ENCODE measurements at places on chromosomes 7 and 10.

DNA sequence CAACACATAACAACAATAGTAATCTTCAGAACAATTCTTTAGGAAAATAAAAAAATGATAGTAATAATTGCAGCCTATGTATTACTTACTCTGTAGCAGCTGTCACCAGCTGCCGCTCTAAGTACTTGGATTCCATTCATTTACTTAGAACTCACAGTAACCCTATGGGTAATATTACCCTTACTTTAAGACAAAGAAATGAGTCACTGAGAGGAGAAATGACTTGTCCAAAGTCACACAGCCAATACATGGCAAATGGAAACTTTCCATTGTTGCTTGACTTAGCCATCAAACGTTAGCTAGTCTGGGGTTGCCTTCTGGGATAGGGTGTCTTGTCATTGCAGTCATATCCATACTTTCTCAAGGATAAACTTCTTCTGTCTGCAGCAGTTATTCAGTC lies 3.6 kb downstream of the CCNY start:
- DNase-seq, result no peak

DNA sequence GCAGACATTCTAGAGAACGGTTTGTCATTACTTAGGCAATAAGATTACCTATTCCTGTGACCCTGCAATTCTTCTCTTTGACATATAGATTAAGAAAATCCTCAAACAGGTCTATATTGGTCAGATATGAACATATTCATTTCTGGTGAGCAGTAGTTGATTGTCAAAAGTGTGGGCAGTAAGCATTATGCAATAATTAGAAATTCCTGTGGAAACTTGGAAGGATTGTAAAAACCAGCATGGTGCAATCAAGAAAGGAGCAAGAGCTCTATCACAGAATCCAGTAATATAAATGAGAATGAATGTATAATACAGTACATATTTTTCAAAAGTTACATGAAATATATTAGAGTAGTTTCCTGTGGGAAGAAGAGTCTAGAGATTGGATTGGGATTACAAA lies 406.5 kb downstream of the SUGCT start:
- no peak for DNase-seq

- no peak for DNase-seq
These were observed 139.4 kb upstream of the PHYHIPL start for GRCh38 chr10:59037018-59037389.

- no peak for DNase-seq
These were observed 17.1 kb upstream of the ING3 start for GRCh38 chr7:120933475-120933874.

GRCh38 chr10:48905311-48905710 lies 34.3 kb downstream of the LRRC18 start:
- DNase-seq, result no peak

- no peak for DNase-seq
These were observed 5.4 kb downstream of the WDR86 start for GRCh38 chr7:151404216-151405011.

DNA sequence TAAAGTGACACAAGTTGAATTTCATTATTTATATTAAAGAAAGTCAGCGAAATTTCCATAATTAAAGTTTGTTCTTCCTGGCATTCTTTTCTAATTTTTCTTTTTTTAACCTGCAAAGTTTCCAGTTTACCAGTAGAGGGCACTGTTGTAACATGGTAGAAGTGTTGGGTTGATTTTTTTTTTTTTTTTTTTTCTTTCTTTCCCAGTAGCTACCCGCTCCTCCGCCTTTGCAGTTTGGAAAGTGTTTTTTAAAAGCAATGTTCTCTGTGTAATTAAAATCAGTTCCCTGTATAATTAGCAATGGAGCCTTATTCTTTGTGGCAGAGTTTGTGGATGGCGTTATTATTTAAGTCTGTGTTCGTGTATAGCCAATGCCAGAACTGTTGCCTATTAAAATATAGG lies 53.7 kb downstream of the TAF3 start:
- no peak for DNase-seq

GRCh38 chr7:106029941-106030340 lies 66.9 kb downstream of the CDHR3 start:
- DNase-seq, result no peak

DNA sequence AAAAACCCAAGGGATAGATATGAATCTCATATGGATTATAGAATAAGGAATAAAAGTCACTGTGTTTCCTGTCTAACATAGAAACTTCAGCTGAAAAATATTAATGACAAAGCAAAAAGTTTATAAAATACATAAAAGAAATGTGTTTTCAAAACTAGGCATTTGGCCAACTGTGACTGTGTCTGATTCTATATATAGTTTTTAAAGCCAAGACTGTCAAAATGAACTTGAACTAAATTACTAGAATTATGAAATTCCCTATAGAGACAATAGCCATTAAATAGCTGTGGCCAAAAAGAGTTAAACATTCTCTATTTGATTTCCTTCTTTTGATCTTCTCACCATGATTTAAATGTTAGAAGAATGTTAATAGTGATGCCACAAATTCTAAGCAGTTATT lies 311.2 kb upstream of the SEMA3D start:
- no peak for DNase-seq

DNA sequence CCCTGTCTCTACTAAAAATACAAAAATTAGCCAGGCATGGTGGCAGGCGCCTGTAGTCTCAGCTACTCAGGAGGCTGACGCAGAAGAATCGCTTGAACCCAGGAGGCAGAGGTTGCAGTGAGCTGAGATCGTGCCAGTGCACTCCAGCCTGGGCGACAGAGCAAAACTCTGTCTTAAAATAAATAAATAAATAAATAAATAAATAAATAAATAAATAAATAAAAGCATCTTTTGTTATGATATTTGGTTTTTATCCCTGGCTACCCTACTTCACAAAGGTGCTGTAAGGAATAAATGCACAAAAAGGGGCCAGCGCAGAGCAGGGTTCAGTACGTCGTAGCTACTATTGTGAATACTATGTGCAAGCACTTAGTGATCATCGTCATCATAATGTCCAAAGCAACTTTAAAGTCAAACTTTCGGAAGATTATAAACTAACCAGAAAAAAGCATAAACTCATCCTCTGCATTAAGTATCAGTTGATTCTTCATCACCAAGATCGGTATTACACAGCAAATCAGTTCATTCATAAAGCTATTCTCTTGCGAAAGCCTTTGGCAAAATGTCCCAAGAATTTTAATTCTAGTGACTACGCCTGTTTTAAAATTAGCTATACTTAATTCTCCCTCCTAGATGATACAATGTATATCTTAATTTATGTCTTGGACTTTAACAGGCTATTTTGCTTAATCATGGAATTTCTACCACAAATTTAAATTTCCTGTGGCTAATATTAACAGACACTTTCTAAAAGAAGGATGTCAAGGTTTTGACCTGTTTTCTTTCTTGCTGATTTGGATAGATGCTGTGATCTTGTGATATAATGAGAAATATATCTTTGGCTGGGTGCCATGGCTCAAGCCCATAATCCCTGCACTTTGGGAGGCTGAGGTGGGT lies 7.6 kb upstream of the NFE2L3 start:
- no peak for DNase-seq

GRCh38 chr10:44715136-44715535 lies 196.0 kb upstream of the TMEM72 start:
- DNase-seq, result no peak

DNA sequence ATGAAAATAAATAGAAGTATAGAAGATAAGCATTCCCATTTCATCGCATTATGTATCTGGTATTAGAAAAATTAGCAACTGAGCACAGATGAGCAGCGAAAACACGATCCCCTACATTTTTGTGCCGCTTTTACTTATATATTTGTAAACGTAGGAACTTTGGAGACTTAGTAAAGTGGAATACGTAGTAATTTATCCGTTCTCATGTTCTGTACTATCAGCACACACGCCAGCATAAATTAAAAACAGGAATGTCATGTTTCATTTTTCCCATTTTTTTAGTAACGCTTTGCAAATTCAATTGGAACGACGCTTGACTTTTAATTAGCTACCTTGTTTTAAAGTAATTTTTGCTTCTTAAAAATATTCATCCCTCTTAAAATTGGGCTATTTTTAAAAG lies 2.4 kb downstream of the ZNRF2 start:
- DNase-seq, result no peak

DNA sequence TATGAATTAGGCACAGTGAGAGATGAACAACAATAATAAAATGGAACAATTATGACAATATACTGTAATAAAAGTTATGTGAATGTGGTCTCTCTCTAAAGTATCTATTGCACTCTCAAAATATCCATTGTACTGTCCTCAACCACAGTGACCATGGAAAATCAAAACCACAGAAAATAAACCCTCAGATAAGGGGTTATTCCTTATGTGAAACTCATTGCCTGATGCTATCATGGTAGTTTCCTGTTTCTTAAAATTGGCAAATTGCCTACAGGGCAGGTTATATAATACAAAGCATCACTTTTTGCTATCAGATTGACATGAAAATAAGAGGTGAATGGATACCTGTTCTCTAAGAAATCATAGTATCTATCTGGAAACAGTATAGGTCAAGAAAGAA lies 3.8 kb downstream of the MCM10 start:
- no peak for DNase-seq

DNA sequence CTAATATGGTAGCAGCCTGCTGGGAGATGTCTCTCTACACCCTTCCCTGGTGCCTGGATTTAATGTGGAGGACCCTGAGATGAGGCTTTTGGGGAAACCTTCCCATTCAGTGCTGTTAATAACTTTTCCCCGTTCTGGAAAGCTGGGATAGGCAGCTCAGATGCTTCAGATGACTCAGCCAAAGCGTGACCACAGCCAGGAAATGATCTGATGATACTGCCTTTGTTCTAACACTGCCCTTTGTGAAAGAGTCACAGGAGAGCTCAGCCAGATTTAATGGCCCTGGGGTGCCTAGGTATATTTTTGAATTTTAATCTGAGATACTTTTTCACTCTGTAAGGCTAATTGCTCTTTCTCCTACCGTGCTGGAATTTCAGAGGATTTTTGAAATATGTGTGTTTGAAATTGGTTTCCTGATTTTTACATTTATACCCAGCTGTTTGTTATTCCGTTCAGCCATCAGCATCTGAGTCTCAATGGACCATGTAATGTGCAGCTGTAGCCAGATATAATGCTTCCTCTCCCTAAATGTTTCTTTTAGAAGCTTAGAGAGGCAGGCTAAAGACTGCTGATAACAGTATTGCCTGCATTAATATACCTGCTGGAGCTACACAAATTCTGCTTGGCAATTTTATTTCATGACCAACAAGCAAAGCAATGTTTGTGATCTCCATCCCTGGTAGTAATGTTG lies 17.8 kb downstream of the CELF2 start:
- DNase-seq, result peak; percentile 77

Data from tibial artery (tissue), 4 donors.